NCI-H1694 (cell line): ENCODE measurements at places on chromosomes 1 and 21.

GRCh38 chr1:221725735-221726672, 15.9 kb downstream of the DUSP10 start:
- no peak for DNase-seq

DNA sequence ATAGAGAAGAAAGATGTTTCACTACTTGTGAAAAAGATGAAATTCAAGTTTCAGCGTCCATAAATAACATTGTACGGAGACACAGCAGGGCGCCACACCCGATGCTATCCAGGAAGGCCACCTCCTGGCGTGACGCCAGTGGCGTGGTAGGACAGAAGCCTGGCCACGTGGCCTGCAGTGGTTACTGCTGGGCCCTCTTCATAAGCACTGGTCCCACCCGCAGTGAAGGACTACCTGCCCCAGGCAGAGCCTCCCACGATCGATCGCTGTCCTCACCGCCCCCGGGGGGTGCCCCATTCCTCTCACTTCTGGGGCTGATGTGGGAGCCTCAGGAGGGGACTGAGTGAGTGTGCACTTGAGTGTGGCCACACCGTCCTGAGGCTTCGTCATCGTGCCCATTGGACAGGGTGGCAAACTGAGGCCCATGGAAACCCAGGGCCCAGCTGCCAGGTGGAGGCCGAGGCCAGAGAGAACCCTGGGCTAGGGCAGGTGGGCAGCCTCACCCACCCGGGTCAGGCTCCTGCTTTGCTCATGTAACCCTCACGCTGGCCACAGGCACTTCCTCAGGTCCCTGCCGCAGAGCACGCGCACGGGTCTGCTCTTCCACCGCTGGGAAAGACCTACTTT, 11.7 kb upstream of the HES5 start:
- DNase-seq = no peak

- DNase-seq = no peak
Measured at GRCh38 chr1:100322436-100323211, 29.7 kb upstream of the CDC14A start.

DNA sequence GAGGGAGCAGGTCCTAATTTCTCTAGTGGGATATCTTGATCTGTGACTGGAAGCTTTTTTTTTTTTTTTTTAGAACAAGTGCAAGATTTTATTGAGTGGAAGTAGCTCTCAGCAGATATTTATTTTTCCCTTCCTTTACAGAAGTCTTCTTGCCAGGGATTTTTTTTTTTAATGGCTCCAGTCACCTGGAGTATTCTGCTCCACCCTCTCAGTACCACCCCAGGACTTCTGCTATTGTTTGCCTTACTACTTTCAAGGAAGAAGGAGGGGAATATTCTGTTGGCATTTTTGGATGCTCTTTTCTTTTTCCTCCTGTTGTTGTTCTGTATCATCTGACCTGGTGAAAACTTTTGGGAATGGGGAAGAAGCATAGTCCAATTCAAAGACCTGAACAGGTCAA, 23.1 kb upstream of the CYP2J2 start:
- no peak for DNase-seq

GRCh38 chr1:220195701-220196100, 76.6 kb downstream of the RAB3GAP2 start:
- no peak for DNase-seq
